ENCODE measurements at places on chromosomes 7 and 10.

GRCh38 chr7:108142180-108142579 lies 12.0 kb upstream of the LAMB4 start:
- no peak for DNase-seq

- DNase-seq, result no peak
These were observed 442.1 kb upstream of the FOXK1 start for GRCh38 chr7:4240042-4240441.

- DNase-seq, result peak; percentile 32
These were observed 3.7 kb downstream of the LRRC4 start for GRCh38 chr7:128027485-128027980.

- DNase-seq, result no peak
These were observed 133.1 kb downstream of the CUBN start for GRCh38 chr10:16996530-16996964.

- DNase-seq, result no peak
These were observed 385.4 kb upstream of the ANKRD30A start for GRCh38 chr10:36739884-36740445.

- no peak for DNase-seq
These were observed 16.2 kb downstream of the ZNF425 start for GRCh38 chr7:149109969-149110368.

GRCh38 chr10:21452203-21452602 lies 73.3 kb downstream of the SKIDA1 start:
- no peak for DNase-seq

DNA sequence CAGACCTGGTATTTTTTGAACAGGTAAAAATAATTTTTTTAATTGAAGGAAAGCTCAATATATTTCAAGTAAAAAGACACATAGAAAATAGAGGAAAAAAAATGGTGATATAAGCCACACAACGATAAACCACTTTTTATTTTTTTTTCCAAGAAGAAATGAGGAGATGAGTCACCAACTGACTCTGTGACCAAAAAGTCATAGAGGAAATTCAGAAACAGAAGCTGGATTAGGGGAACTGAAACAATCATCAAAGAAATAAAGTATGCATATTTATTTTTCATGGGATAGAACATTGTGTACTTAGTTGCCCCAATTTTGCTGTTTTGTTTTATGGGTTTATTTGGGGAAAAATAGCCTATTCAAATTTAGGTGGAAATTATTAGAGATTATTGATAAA lies 176.8 kb upstream of the AGR3 start:
- DNase-seq, result no peak

DNA sequence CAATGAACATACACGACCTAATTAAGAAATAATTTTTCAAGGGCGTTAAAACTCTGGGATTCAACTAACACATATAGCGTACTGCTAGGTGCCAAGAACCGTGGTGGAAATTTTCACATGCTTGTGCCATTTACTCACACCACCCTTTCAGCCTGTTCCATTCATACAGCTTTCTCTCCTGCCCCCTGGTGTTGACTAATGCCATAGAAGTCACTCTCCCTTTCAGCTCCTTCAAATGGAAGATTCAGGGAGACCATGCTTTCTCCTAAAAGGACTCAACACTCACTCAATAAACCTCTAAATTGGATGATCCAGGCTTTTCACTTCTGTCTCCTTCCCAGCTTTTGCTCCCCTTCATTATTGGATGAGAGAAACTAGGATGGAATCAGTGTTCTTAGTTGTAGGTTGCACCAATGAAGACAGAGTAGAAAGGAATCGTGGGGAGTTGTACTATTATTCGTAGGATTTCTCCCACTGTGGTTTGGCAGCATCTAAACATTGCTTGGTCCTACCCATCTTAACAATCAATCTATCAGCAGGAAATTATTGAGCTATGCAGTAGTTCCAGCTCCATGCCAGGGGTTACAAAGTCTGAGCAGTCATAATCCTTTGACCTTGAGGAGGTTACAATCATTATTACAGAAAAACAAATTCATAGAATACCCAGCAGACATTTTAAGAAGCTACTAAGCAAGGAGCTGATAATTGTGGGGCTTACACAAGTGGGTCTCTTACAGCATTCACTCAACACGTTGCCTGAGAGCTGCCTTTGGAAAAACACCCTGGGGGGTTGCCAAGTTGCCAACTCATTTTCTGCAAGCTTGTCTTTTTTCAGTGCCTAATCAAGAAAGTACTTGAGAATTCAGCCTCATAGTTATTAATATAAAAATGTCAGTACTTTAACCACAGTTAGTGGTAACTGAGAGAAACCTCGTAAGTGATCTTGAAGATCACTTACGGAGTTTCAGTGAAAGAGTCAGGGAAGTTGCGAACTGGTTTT lies 2.8 kb upstream of the PPP1R3C start:
- DNase-seq, result peak; percentile 84

DNA sequence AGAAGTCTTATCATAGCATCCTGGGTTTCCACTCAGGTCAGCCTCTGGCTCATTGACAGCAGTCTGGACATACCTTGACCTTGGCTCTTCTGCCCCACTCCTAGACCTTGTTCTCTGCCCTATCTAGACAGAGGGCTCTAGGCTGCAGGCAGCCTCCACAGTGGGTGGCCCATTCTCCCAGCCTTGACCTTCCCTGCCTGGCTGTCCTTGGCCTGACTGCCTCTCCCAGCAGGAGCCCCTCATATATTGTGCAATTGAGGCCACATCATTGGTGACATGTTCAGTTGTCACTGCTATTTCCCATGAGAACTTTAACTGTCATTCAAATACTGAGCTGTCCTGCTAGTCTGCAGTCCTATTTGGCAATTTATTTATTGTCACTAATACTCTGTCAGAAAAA lies 503.4 kb downstream of the PLXNA4 start:
- DNase-seq, result no peak

DNA sequence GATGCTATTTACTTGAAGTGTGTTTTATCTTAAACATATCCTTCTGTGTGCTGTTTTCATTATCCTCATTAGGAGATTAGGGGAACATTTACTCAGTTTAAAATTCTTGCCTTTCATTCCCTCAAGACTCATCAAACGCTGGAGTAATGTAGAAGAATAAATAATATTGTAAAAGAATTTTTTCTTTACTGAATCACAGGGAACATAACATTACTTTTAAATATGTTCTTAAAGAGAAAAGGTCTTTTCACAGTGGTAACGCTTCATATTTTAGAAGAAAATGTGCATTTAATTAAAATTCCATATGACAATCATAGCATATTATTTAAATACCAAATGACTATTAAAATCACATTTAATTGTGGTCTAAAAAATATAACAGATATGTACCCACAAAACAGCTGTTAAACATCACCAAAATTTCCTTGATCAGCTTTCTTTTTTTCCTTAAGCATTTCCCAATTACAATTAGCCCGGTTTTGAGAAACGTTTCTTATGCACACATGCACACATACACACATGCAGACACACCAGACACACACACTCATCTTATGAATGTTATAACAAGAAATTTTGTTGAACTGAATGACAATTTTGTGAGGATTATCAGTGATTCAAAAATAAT lies 102.0 kb upstream of the GLI3 start:
- no peak for DNase-seq

DNA sequence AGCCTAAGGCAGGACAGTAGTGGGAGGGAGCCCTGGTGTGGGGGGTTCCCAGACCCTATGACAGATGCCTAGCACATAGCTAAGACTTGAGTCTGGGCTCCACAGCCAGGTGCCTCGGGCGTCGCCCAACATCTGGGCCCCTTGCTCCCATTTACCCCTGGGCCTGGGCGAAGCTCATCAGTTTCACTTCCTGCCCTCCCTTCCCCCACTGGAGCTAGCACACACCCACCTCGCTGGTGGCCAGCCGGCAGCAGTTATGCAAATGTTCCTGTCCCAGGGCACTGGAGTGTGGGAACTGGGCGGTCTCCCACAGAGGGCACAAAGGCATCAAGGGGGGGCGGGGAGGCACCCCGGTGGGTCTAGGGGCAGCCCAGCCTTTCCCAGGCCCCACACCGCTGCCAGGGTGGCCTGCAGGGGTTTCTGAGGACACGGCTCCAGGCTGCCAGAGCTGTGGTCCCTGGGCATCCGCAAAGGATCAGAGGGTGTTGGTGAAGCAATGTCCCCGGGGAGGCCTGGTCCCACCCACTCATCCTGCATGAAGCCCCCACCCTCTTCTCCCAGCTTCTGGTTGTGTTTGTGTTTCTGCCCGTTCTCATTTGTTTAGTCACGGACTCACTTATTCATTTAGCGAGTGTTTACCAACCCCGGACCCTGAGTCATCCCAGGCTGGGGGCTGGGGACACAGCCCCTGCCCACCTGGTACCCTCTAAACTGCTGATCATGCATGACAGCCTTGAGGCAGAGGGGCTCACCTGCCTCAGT lies 20.4 kb downstream of the SH2B2 start:
- peak; percentile 66 for DNase-seq

DNA sequence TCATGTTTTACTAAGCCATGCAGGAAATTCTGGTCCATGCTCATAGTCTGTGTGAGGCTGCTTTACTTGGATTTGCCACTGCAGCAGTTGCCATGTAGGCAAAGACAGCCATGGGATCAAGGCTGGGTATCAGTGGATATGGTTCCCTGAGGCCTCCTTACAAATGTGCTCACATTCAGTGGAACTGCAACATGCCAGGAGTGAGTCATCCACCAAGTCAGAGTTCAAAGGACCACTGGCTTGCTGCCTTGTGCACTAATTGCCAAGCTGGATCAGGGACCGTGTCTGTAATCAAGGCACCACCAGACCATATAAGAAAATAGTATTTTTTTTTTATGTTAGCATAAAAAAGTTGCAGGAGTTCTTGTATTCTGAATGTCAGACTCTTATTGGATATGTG lies 101.0 kb downstream of the CDCA7L start:
- DNase-seq, result peak; percentile 10

DNA sequence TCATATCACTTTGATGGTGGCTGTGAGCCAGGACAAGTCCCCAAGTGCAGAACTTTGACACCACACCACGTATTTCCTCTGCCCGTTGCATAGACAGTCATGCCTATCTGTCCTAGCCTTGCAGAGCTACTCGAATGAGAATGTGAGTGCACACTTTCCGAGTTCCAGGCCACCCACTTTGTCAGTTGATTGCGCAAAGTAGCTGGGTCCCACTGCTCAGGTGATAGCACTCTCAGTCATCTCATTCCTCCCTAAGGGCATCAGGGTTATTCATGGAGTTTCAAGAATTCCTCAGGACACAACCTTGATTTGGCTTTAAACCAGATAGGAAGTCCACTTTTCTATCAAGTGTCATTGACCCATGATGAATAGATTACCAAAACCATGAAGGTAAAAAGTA lies 19.3 kb downstream of the LSM5 start:
- DNase-seq, result no peak

- DNase-seq, result no peak
These were observed 17.6 kb upstream of the FAM221A start for GRCh38 chr7:23662124-23662983.

DNA sequence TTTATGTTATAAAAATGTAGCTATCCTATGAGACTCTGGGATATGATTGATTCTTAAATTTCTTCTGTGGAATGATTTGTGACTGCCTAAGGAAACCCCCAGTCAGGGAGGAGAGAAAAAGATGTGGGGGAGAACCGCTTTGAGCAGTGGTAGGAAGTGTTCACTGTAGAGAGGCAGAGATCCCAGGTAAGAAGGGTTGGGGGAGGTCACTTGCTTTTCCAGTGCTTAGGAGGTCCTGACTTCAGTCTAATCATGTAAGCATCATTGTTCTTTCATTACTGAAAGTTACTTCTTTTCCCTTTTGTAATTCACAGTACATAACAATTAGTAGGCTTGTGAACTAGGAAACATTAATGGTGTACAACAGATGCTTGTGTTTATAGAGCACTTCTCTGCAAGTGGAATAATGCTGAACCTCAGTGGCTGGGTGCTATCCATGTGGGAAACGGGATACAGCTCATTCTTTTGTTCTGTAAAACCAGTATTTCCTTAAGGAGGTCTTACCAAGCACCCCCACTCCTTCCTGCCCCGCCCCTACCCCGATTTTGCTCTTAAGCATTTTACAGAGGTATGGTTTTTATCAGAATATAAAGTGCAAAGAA lies 165.4 kb downstream of the ST7 start:
- DNase-seq, result no peak

GRCh38 chr10:125062914-125063230 lies 97.5 kb downstream of the CTBP2 start:
- no peak for DNase-seq

- DNase-seq, result no peak
These were observed 116.9 kb downstream of the EVX1 start for GRCh38 chr7:27359181-27360125.

DNA sequence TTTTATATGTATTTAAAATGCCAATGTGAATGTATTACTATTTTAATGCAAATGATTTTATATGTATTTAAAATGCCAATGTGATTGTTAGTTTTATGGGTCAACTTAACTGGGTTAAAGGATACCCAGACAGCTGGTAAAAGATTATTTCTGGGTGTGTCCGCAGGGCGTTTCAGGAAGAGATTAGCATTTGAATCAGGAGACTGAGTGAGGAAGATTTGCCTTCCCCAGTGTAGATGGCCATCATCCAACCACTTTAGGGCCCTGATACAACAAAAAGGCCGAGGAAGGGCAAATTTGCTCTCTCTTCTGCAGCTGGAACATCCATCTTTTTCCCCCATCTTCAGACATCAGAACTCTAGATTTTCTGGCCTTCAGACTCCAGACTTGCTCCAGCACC lies 116.2 kb downstream of the BAMBI start:
- DNase-seq, result peak; percentile 12

- DNase-seq, result no peak
These were observed 43.5 kb upstream of the UCN3 start for GRCh38 chr10:5321273-5321672.

DNA sequence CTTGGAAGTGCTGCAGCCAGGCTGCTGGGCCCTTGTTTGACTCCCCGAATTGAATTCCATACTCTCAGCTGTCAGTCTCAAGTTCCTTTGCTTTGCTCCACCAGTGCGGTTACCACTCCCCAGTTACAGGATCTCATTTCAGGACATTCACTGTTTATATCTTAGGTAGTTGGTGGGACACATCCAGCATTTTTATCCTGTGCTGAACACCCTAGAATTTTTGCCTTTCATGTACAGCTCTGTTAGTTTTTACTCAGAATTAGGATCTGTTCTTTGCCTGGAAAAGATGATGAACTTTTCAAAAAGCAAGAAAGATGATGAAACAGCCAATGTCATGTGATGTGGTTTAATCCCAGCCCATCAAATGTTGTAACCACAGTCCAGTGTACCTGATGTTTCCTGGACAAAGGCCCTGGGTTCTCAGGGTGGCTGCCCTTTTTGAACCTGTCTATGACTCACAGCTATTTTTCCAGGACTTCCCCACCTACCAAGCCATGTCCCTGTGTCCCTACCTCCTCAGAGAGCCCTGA lies 149.7 kb downstream of the NOC3L start:
- DNase-seq, result peak; percentile 62

DNA sequence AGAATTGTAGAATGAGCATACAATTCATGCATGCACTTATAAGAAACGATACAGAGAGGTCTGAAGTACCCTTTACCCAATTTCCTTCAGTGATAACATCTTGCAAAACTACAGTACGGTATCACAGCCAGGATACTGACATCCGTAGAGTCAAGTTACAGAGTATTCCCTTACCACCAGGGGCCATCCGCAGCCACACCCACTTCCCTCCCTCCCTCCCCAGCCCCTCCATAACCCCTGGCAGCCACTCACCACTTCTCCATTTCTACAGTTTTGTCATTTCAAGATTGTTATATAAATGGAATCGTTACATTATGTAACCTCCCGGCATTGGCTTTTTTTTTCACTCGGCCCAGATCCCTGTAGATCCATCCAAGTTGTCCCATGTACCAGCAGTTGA lies 113.6 kb upstream of the RET start:
- no peak for DNase-seq
